Stimulated activated naive B cell treated with anti-CD40 and anti-IgM and Interleukin-4, amounts not matched to agents 10 μg/mL and 1 μg/mL and 100 μg/mL, for 72 hours (primary cell): ENCODE measurements at places on chromosomes 5 and 9.

- H3K36me3 ChIP-seq, result no peaks in the 10 kb centered on the region
- DNase-seq, result no peak
- no peak overlapping the region for H3K4me3 ChIP-seq
- no peaks in the 10 kb centered on the region for H3K4me1 ChIP-seq
- H3K27me3 ChIP-seq, result no peaks in the 10 kb centered on the region
Measured at GRCh38 chr5:85132269-85132668, 747.6 kb upstream of the EDIL3 start.

GRCh38 chr5:144457160-144457559, 286.5 kb downstream of the KCTD16 start:
- no peak for DNase-seq
- H3K4me3 ChIP-seq, result no peak overlapping the region
- H3K27me3 ChIP-seq, result no peaks in the 10 kb centered on the region
- no peak overlapping the region for H3K27ac ChIP-seq

GRCh38 chr5:156883316-156883875, 33.3 kb downstream of the PPP1R2B start:
- no peak for DNase-seq
- peaks cover 17% of the 10 kb centered on the region for H3K4me1 ChIP-seq
- no peak overlapping the region for H3K4me3 ChIP-seq

- peaks cover 7% of the 10 kb centered on the region for H3K36me3 ChIP-seq
- H3K4me3 ChIP-seq, result peak overlapping the region; percentile 71
- H3K4me1 ChIP-seq, result peaks cover 45% of the 10 kb centered on the region
- peaks cover 79% of the 10 kb centered on the region for H3K27me3 ChIP-seq
- H3K27ac ChIP-seq, result peak overlapping the region; percentile 91
- DNase-seq, result no peak
Measured at GRCh38 chr5:154479160-154479943, 1.3 kb upstream of the HAND1 start.

- H3K36me3 ChIP-seq, result no peaks in the 10 kb centered on the region
- DNase-seq, result no peak
- peaks cover 42% of the 10 kb centered on the region for H3K27me3 ChIP-seq
- no peaks in the 10 kb centered on the region for H3K4me1 ChIP-seq
- no peak overlapping the region for H3K4me3 ChIP-seq
Measured at GRCh38 chr9:100639854-100640253, 62.0 kb downstream of the CAVIN4 start.

DNA sequence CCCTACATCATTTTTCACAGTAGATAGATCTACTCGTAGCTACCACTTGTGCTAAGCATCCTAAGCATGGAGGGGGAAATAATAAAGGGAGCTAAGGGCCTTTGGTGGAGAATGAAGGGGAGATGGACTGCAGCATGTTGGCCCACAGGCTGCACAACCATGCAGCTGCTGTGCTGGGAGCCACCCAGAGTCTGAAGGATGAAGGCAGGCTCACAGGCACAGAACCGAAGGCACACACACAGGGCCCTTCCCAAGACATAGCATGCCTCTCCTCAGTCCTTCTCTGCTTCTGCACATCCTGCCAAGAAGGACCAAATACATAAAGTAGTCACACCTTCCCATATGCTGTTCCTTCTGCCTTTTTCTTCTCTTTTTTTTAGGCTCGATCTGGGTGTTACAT, 6.6 kb downstream of the FAM193B start:
- H3K27ac ChIP-seq, result no peak overlapping the region
- H3K36me3 ChIP-seq, result peaks cover 33% of the 10 kb centered on the region
- no peaks in the 10 kb centered on the region for H3K27me3 ChIP-seq

DNA sequence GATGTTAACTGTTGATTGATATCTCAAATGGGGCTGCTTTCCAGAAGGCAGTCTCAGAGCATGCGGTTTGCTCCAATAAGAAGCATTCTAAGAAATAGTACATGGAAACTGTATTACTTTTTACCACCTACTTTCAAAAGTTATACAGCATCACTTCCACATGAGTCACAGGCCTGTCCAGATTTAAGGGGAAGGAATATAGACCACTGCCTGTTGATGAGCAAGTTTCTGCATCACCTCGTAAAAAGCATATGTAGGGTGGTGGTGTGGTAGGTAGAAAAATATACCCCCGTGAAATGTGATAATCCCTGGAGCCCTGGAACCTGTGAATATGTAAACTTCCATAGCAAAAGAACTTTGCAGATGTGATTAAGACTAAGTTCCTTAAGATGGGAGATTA, 816.6 kb upstream of the CDH6 start:
- no peaks in the 10 kb centered on the region for H3K36me3 ChIP-seq
- H3K27me3 ChIP-seq, result no peaks in the 10 kb centered on the region
- no peak overlapping the region for H3K27ac ChIP-seq
- no peaks in the 10 kb centered on the region for H3K4me1 ChIP-seq
- DNase-seq, result no peak

GRCh38 chr5:12883395-12883794, 979.1 kb upstream of the CTNND2 start:
- DNase-seq, result no peak
- no peaks in the 10 kb centered on the region for H3K27me3 ChIP-seq
- H3K4me1 ChIP-seq, result no peaks in the 10 kb centered on the region
- H3K27ac ChIP-seq, result no peak overlapping the region

- H3K4me3 ChIP-seq, result no peak overlapping the region
- no peaks in the 10 kb centered on the region for H3K4me1 ChIP-seq
- peaks cover 8% of the 10 kb centered on the region for H3K36me3 ChIP-seq
- DNase-seq, result no peak
- H3K27me3 ChIP-seq, result no peaks in the 10 kb centered on the region
- no peak overlapping the region for H3K27ac ChIP-seq
Measured at GRCh38 chr5:109876941-109877669, 187.4 kb downstream of the MAN2A1 start.

DNA sequence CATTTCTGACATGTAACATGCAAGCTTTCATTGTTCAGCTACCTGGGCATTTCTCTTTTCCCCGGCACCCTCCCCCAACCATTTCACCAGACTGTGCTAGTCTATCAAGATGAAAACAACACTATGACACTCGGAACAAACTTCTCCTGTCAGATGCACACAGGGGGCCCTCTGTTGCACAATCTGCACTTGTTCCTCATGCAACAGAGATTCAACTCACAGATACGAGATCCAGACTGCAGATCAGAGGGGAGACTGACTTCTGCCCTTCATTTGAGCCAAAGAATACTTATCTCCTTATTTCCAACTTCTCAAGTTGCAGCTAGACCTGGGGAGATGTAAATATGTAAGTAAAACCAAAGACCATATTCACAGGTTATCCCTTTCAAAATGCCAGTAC, 15.7 kb upstream of the FST start:
- H3K27ac ChIP-seq, result no peak overlapping the region
- DNase-seq, result no peak
- H3K4me1 ChIP-seq, result peaks cover 6% of the 10 kb centered on the region
- no peak overlapping the region for H3K4me3 ChIP-seq
- H3K36me3 ChIP-seq, result no peaks in the 10 kb centered on the region

DNA sequence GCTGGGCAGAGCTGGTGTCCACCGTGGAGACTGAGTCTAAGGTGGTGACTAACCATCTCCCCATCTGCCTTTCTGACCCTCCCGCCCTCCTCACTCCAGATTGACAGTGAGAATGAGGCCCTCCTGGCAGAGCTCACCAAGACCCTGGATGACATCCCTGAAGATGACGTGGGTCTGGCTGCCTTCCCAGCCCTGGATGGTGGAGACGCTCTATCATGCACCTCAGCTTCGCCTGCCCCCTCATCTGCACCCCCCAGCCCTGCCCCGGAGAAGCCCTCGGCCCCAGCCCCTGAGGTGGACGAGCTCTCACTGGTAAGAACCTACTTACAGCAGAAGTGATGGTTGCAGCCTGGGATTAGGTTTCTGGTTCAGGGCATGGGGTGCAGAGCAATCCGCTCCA, 96.5 kb downstream of the PPARGC1B start:
- no peaks in the 10 kb centered on the region for H3K27me3 ChIP-seq
- DNase-seq, result no peak
- H3K4me1 ChIP-seq, result peaks cover 11% of the 10 kb centered on the region
- H3K36me3 ChIP-seq, result peaks cover 34% of the 10 kb centered on the region
- no peak overlapping the region for H3K27ac ChIP-seq

DNA sequence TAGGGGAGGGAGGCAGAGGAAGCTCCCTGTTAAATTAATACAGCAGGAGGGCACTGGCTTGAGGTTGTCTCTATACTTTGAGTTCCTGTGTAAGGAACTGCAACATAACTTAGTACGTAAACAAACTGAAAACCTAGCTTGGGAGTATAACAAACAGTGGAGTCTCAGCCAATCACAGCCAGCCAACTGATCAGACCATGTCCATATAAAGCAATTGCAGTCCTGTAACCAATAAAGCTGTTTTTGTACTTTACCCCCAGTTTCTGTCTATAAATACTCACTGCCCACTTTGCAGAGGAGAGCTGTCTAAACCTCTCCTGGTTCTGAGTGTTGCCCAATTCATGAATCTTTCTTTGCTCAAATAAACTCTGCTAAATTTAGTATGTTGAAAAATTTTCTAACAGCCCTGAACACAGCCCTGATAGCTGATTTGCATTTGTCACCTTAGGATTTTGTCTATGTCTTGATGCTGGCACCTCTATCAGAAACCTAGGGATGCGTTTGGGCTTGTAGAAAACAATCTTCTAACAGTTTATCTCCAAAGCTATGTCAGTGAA, 39.9 kb downstream of the GDNF start:
- H3K4me3 ChIP-seq, result no peak overlapping the region
- DNase-seq, result no peak
- H3K4me1 ChIP-seq, result no peaks in the 10 kb centered on the region
- peaks cover 4% of the 10 kb centered on the region for H3K27me3 ChIP-seq

DNA sequence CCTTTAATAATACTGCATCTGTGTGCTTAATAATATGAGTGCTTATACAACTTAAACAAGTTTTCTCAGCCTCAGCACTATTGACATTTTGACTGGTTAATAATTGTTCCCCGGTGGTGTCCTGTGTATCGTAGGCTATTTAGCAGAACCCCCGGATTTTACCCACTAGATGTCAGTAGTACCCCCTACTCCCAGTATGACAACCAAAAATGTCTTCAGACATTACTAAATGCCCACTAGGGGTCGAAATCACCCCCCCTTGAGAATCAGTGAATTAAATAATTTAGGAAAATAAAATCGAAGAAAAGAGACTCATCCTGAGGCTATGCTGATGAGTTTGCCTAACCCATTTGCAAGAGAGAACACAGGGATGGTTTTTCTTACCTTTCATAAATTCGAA, 166.3 kb downstream of the ATP10B start:
- no peaks in the 10 kb centered on the region for H3K4me1 ChIP-seq
- DNase-seq, result no peak

DNA sequence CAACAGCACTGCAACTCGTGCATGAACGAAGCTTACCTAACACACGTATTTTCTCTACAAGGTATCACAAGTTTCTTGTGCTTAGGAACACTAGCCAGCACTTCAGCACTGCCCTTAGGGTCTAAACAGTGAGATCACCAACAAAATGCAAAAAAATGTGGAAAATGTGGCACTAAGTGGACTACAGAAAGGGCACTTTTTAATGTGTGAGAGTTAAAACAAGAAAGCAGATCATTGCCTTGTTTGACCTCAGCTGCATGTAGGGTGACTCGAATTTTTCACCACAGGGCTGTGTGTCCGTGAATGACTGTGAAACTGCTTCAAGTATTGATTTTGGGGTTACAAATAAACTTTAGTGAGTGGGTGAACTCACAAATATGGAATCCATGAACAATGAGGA, 90.5 kb downstream of the MARCHF3 start:
- no peaks in the 10 kb centered on the region for H3K27me3 ChIP-seq
- peaks cover 9% of the 10 kb centered on the region for H3K36me3 ChIP-seq
- no peak overlapping the region for H3K27ac ChIP-seq
- DNase-seq, result no peak
- peaks cover 46% of the 10 kb centered on the region for H3K4me1 ChIP-seq
- H3K4me3 ChIP-seq, result no peak overlapping the region

GRCh38 chr5:31757806-31758205, 118.9 kb downstream of the PDZD2 start:
- H3K27ac ChIP-seq, result no peak overlapping the region
- H3K4me3 ChIP-seq, result no peak overlapping the region
- no peaks in the 10 kb centered on the region for H3K27me3 ChIP-seq
- no peaks in the 10 kb centered on the region for H3K4me1 ChIP-seq
- H3K36me3 ChIP-seq, result no peaks in the 10 kb centered on the region

- no peak overlapping the region for H3K27ac ChIP-seq
- no peaks in the 10 kb centered on the region for H3K4me1 ChIP-seq
- H3K36me3 ChIP-seq, result no peaks in the 10 kb centered on the region
Measured at GRCh38 chr5:128695791-128696530, 157.9 kb upstream of the FBN2 start.

- H3K4me3 ChIP-seq, result no peak overlapping the region
- H3K4me1 ChIP-seq, result no peaks in the 10 kb centered on the region
- H3K36me3 ChIP-seq, result no peaks in the 10 kb centered on the region
- no peak overlapping the region for H3K27ac ChIP-seq
- DNase-seq, result no peak
- H3K27me3 ChIP-seq, result no peaks in the 10 kb centered on the region
Measured at GRCh38 chr5:167822241-167822640, 469.2 kb upstream of the WWC1 start.

- H3K36me3 ChIP-seq, result no peaks in the 10 kb centered on the region
- DNase-seq, result no peak
- H3K27me3 ChIP-seq, result peaks cover 7% of the 10 kb centered on the region
Measured at GRCh38 chr5:90866333-90866732, 307.7 kb downstream of the ADGRV1 start.

GRCh38 chr9:20041697-20042081, 252.9 kb upstream of the SLC24A2 start:
- H3K36me3 ChIP-seq, result peaks cover 2% of the 10 kb centered on the region
- DNase-seq, result no peak
- H3K4me3 ChIP-seq, result no peak overlapping the region
- no peak overlapping the region for H3K27ac ChIP-seq

- DNase-seq, result no peak
- no peaks in the 10 kb centered on the region for H3K36me3 ChIP-seq
- H3K4me3 ChIP-seq, result no peak overlapping the region
- H3K27me3 ChIP-seq, result no peaks in the 10 kb centered on the region
- H3K4me1 ChIP-seq, result no peaks in the 10 kb centered on the region
Measured at GRCh38 chr5:63245271-63245670, 666.7 kb downstream of the LRRC70 start.

DNA sequence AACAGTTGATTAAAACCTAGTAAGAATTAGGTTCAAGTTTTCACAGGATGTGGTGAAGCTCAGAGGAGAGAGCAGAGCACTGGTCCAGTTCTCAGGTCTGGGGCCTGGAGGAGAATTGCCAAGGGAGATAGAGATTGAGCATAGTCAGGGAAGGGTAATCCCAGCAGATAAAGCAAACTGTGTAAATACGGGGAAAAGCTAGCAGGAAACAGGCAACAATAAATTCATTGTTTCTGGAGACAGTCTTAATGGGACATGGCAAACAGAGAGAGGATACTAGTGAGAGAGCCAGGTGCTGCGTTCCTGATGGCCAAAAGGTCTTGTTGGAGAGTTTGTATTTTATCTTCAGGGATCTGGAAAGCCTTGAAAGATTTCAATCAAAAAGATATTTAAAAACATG, 333.0 kb downstream of the PDE4D start:
- peaks cover 4% of the 10 kb centered on the region for H3K36me3 ChIP-seq
- H3K27ac ChIP-seq, result peak overlapping the region; percentile 14
- DNase-seq, result no peak
- no peak overlapping the region for H3K4me3 ChIP-seq
- H3K4me1 ChIP-seq, result peaks cover 37% of the 10 kb centered on the region
